ENCODE measurements at places on chromosomes 12 and 14.

DNA sequence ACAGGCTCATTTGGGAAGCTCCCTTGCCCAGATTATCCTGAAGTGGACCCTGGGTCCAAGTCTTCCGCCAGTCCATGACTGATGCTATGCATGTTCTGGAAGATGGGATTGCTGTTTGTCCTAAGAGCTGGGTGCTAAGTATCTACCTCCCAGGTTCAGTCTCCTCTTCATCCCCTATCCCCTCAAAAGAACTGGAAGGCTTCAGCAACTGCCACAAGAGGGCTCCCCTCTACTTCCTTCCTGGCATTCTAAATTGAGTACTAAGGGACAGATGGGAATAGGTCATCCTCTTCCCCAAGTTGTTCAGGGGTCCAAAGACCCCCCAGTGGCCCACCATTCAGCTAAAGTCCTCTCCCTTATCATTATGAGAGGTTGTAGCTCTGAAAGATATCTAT is 9.0 kb upstream of the FKBP11 start:
- DNase-seq = no peak

DNA sequence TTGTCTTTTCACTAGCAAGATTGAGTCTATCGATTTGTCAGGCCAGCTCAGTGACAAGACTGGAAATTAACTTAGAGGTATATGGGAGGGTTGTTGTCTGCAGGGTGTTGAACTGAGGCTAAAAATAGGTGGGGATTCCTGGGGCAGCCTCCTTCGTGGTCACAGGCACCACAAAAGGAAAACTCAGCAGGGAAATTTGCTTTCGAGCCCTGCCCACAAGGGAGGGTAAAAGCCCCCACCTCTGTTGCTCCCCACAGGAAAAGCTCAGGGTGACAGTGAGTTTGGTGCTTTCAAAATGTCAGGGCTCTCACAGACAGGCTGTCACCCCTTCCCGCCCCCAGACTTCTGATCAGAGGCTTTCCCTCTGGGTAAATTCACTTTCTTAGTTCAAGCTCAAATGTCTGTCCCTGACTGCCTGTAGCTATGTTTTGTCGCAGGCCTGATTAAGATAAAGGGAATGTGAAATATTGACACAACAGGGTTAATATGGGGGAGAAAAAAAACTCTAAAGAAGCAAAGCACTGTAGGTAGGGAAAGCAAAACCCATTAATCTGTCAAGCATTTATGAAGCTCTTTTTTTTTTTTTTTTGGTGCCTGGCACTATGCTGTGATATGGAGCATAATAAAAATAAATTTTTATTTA is 11.7 kb upstream of the NFKBIA start:
- no peak for DNase-seq

GRCh38 chr12:5437182-5437583 is 5.3 kb downstream of the NTF3 start:
- no peak for DNase-seq

- peak; percentile 69 for DNase-seq
Measured at GRCh38 chr12:110403146-110403975, at the start of gene ANAPC7. TSS of gene ANAPC7 (minus strand) at chr12:110403708. CDS start at chr12:110403627, 81 bp downstream.

DNA sequence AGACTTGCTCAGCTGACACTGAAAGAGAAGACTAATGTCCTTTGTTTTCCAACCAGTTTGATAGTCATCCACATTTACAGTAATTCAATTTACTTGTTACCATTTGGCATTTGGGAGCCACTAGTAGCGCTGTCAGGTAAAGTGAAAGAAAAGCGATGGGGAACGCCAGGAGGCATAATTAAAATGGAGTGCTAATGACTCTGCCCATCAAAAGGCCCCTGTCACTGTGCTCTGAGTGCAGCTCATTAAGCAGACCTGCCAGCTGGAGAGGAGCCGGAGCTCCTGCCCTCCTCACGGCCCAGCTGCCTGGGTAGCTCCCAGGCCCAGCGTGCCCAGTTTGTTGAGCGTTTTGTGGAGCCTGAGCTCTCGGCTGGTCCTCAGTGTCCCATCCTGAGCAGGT is 463.6 kb upstream of the CCDC196 start:
- DNase-seq = no peak

DNA sequence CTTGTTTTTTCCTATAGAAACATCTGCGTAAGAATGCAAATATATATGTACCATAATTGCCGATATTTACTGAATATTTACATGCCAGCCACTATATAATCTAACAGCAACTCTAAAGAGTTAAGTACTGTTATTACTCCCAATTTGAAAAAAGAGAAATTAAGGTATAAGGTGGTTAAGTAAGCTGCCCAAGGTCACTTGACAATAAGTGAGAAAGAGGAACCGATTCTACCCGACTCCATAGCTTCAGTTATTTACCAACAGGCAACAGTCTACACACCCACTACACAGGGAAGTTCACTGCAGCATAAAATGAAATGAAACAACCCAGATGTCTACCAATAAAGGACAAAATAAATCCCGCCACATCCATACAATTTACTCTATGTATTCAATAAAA is 1.1 kb downstream of the MIS18BP1 start:
- no peak for DNase-seq

DNA sequence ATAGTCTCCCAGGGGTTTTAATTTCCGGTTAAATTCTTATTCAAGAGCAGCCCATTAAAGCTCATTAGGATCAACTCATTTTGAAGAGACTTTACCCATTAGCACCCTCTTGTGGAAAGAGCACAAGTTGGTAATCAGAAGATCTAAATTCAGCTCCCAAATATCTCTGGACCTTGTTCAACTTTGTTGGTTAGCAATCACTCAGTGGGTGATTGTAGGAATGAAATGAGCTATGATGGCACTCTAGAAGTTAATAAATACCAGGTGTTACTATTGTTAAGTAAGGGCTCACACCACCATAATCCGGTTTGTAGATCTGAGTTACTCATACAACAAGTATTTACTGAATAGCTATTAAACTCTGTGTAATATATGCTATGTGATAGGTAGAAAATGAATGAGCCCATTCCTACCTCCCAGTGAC is 42.9 kb downstream of the TRIP11 start:
- no peak for DNase-seq

DNA sequence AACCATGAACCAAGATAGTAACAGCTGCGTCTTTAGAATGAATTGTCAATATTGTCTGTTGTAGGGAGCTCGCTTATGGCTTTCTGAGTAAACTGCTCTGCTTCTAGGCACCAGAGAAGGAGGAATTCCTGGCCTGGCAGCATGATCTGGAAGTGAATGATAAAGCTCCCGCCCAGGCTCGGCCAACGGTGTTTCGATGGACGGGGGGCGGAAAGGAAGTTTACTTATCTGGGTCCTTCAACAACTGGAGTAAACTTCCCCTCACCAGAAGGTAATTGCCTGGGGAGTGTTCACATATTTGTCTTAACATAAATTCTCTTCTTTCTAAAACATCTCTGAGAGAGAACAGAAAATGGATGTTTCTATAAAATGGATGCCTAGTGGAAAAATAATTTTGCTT is 4.3 kb downstream of the PRKAB1 start:
- no peak for DNase-seq

DNA sequence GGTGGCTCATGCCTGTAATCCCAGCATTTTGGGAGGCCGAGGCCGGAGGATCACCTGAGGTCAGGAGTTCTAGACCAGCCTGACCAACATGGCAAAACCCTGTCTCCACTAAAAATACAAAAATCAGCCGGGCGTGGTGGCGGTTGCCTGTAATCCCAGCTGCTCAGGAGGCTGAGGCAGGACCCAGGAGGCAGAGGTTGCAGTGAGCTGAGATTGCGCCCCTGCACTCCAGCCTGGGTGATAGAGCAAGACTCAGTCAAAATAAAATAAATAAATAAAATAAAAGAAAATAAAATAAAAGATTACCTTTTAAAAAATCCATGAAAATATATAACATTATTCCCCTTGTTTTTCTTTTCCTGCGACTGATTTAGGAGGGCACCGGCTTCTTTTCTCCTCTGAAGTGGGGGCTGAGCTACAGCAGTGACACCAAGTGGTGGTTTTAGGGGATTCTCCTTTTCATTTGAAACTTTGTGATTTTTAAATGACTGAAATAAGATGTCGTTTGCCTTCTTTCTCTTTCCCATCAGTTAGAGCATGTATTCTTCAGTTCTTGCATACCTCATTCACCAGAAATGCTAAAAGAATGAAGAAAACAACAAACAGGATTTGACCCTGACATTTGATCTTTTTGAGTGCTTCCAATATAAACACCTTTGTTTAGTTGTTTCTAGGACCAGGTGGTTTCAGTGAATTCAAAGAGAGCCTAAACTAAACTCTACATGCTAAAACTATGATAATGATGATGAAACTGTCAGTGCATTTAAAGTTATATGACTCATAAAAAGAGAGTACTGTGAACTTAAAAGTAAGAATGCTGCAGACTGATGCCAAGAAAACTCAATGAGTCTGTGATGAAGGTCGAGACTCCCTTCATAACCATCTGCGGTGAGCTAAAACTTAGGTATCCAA is 22.6 kb upstream of the PKP2 start:
- DNase-seq = no peak

GRCh38 chr12:109594556-109595317 is 21.1 kb downstream of the MVK start:
- no peak for DNase-seq

- no peak for DNase-seq
Measured at GRCh38 chr14:48738186-48738925, 847.8 kb downstream of the RPS29 start.

DNA sequence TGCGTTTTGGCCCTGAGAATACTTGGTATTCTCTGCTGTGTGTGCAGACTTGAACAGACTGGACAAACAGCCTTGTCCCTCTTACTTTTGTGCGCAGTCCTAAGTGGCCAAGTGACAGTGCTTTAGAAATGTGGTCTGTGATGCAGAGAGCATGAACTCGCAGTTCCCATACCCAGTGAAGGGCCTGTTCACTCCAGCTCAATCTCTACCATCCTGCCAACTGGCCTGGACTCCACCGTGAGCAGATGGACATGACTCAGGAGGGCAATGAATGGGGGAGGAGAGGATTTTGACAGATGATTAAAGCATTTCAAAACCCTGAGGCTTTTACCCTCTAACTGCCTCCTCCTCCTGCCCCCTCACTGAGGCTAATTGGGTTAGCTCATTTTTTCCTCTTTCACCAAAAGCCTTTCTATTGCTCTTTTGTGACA is 62.5 kb upstream of the PYGL start:
- DNase-seq = no peak

GRCh38 chr14:95255013-95255412 is 64.7 kb downstream of the CLMN start:
- no peak for DNase-seq

DNA sequence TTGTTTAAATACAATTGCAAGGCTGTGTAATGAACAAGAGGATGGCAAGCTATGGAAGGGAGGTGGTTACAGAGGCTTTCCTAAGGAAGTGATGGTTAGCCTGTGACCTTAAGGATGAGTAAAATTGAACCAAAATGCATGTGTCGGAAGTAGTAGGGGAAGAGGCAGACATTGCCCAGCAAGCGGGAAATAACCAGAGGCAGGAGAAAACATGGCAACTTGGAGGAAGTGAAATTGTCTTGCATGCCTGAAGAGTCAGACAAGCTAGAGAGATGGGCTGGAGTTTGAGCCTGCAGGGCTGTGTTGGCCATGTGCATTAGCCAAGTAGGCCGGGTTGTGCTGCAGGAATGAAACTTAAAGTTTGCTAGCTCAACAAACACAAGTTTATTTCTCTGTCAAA is 96.2 kb downstream of the BTG1 start:
- no peak for DNase-seq

- no peak for DNase-seq
Measured at GRCh38 chr14:104545151-104545941, 34.2 kb upstream of the C14orf180 start.

DNA sequence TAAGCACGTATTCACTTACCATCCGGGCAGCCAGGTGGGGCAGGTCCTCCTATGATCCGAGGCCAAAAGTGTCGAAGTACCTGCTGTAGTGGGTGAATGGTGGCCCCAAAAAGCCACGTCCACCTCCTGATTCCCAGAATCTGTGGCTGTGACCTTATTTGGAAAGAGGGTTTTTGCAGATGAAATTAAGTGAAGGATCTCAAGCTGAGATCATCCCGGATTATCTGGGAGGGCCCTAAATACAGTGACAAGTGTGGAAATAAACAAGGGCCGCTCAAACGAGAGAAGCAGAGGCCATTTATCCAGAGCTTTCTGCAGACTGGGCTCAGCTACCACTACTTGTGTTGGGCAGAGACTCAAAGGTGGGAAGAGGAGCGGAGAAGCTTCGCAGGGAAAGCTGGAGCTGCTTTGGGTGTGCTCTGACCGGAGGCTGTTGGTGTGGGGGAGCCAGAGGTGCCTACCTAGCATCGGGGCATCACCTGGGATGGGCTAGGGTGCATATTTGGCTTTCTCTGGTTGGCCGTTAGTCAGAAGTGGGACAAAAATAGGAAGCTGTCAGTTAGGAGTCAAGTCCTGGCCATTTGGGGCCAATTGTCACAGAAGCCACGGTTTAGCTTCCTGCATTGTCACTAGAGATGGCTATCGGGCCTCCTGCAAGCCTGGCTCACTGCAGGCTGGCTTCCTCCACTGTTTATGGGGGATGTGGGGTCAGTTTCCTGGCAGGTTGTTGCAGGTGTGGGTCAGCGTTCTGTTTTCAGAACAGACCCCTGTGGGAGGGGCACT is 27.8 kb upstream of the DLK1 start:
- no peak for DNase-seq

- DNase-seq = no peak
Measured at GRCh38 chr14:93249128-93249831, 42.2 kb downstream of the UBR7 start.

DNA sequence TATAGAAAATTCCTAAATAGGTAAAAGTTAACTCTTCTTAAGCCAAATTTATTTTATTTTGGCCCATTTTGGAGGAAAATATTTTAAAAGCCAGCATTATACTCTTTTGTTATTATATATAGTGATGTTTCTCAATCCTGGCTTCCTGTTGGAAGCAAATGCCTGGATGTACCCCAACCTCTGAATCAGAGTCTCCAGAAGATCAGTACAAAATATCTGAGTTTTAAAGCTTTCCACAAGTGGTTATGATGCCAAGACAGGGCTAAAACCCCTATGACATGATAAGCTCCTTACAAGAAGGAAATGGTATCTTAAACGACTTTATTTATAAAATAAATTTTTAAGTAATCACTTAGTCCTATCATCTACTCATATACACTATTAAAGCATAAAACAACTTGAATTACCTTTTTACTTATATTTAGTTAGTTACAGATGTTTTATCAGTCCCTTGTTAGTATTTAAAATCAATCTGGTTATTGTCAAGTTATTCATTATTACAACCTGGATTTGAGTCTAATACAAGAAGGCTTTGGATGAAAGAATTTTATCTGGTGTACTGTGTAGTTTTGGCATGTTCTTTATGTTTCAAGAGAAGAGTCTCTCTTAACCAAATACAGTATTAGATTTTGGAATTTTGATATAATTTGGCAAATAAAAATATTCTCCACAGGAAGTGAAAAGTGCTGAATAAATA is 238.1 kb downstream of the SLC2A13 start:
- no peak for DNase-seq

GRCh38 chr12:47087088-47087688 is 7.4 kb upstream of the AMIGO2 start:
- DNase-seq = no peak

- DNase-seq = peak; percentile 28
Measured at GRCh38 chr12:13211859-13212664, 15.5 kb downstream of the EMP1 start.

GRCh38 chr14:84209031-84209430 is 1320.9 kb upstream of the FLRT2 start:
- DNase-seq = no peak

GRCh38 chr14:61744238-61744637 is 18.0 kb upstream of the SNAPC1 start:
- DNase-seq = no peak

GRCh38 chr12:79373896-79374499 is 316.8 kb downstream of the PAWR start:
- no peak for DNase-seq
